ENCODE measurements at places on chromosomes 5 and 9.
A peak's percentile ranks its signal among the peaks of the same experiment; 100 is the strongest.

DNA sequence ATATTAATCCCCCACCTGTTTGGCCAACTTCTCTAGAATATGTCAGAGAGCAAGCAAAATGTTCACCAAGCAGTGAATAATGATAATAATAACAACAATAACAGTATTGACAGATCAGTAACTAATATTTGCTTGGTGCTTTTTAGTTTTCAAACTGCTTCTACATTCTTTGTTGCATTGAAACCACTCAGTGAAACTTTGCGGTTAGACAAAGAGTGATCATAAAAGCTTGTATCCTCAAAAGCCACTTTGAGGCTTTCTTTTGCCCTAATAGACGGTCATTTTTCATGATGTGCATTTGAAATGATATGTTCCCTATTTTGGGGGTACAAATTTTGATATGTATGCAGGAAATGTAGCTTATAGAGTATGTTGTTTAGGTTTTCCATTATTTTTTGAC, 43.6 kb upstream of the PTGS1 start:
- no peak for DNase-seq

DNA sequence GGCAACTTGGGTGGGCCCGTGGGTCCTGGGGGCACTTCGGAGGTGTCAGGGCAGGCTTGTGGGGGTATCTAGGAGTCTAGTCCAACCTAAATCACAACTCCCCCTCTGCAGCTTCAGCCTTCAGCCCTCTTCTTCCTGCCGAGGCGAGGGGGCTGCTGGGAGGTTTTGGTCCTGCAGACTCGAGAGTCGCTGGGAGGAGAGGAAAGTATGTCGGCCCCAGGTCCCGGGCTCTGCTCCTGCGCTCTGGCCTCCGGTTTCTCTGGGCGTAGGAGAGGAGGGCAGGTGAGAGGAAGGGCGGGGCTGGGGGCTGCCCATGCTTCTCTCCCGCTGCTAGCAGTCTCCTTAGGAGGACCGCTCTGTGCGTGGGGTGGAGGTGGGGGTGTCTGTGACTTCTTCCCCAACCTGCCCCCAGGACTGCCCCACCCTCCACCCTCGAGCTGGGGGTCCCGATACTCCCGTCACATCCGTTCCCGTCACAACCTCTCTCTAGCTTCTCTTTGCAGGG, 139.8 kb upstream of the COL5A1 start:
- no peak for DNase-seq

GRCh38 chr5:2861605-2862004, 110.1 kb upstream of the IRX2 start:
- no peak for DNase-seq

DNA sequence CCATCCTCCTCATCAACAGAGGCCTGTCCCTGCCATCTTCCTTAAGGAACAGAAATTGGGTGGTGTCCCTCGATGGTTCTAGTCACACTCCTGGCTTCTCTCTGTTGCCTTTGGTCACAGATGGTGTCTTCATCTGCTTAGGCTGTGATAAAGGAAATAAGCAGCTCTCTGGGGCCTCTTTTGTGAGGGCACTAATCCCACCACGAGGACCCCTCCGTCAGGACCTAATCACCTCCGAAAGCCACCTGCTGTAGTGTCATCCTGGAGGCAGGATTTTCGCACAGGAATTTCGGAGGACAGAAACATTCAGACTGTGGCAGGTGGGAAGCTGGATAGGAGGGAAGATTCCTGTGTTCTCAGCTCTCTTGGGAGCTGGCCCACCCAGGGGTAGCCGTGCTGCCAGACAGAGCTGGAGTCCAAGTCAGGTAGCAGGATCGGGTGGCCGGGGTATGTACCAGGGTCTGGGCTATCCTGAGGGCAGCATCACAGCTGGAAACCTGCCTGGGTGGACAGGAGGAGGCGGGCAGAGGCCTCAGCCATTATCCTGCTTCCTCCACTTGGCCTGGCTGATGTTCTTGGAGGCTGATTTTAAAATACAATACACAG, 59.5 kb downstream of the ANKRD33B start:
- DNase-seq: no peak

- DNase-seq: peak; percentile 35
These were observed 117.5 kb downstream of the BOD1 start for GRCh38 chr5:173498739-173499470.

DNA sequence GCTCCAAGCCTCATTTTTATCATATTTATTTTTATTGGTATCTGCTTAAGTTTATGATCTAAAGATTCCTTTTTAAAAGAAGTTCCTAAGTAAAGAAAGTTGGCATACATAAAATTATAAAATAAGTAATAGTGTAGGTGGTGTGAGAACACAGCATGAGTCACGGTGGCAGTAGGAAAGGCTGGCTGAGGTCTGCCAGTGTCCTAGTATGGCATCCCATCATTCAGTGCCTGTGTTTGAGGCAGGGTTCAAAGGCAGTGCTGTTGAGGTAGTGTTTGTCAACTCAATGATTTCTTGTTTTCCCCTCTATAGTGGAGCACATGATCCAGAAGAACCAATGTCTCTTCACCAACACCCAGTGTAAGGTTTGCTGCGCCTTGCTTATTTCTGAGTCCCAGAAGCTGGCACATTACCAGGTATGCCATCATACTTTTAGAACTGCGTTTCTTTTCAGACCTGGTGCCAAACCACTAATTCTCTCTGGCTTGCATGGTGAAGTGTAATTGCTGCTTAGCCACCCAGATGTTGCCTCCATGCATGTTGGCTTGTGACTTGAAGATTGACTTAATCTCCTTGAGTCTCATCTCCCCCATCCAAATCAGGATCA, 18.4 kb downstream of the ZNF346 start:
- DNase-seq: peak; percentile 14

Data from choroid plexus epithelial cell (primary cell).